ENCODE measurements at places on chromosomes 6 and 20.

DNA sequence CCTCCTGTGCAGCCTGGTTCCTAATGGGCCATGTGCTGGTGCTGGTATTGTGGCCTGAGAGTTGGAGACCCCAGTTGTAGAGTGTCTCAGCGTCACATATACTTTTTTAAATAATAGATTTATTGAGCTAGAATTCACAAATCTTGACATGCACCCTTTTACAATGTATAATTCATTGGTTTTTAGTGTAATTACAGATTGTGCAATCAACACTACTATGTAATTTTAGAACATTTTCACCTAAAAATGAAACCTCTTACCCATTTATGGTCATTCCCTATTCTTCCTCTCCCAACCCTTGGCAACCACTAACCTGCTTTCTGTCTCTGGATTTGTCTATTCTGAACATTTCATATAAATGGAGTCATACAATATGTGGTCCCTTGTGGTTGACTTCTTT lies 10.6 kb downstream of the PRIM2 start:
- DNase-seq, result no peak

DNA sequence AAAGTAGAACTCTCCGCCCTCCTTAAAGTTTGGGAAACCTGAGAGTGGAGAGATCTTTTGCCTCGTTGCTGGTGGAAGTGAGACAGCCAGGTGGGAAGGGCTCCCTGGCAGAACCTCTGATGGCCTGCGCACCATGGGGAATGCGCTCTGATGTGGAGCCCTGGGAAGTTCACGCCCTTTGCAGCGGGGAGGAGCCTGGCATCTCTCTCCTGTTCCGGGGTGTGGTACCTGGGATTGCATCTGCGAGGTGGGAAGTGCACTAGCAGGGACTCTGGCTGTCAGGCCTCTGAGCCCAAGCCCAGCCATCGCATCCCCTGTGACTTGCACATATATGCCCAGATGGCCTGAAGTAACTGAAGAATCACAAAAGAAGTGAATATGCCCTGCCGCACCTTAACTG lies 159.8 kb downstream of the AKAP7 start:
- no peak for DNase-seq

DNA sequence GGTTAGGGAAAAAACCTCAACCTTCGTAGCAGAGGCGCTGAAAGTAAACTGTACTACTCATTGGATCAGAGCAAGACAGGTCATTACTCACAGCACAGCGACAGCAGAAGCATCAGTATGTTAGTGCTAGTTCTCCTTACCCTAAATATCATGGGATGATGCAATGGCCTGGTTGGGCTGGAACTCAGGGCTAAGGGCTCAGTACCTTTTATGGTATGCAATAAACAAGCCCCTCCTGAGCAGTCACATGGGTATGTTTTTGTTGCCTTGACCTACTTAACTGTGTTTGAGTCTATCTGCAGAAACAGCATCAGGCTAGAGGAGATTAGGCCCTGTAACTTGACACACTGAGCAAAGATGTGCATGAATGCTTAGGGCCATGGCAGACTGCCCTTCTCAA lies 369.4 kb upstream of the IMPG1 start:
- no peak for DNase-seq

DNA sequence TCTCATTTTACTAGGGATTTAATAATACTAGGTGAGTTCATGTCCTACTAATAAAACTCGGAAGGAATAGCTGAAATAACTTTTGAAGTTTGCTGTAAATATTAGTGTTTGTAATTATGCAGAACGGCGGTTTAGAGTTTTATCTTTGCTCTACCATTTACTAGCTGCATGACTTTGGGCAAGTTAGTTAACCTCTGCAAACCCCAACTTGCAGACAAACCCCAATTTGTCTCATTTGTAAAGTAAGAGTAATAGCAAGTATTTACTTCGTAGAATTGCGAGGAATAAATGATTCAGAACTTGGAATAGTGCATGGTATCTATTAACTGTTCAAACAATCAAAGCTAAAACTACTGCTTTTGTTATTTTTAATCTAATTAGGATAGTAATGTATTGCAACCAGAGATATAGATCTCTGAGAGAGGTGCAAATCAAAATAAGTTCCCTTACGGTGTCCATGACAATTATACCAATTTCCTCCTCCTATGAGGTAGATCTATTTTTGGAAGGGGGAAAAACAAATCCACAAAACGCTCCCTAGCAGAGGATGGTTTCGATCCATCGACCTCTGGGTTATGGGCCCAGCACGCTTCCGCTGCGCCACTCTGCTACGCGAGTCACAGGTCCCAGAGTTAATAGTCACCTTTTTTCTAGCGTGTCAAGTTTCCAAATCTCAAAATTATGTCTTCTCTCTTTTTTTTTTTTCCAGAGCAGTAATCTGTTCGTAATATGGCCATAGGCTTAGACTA lies 35.1 kb upstream of the BTN3A2 start:
- DNase-seq, result peak; percentile 64

DNA sequence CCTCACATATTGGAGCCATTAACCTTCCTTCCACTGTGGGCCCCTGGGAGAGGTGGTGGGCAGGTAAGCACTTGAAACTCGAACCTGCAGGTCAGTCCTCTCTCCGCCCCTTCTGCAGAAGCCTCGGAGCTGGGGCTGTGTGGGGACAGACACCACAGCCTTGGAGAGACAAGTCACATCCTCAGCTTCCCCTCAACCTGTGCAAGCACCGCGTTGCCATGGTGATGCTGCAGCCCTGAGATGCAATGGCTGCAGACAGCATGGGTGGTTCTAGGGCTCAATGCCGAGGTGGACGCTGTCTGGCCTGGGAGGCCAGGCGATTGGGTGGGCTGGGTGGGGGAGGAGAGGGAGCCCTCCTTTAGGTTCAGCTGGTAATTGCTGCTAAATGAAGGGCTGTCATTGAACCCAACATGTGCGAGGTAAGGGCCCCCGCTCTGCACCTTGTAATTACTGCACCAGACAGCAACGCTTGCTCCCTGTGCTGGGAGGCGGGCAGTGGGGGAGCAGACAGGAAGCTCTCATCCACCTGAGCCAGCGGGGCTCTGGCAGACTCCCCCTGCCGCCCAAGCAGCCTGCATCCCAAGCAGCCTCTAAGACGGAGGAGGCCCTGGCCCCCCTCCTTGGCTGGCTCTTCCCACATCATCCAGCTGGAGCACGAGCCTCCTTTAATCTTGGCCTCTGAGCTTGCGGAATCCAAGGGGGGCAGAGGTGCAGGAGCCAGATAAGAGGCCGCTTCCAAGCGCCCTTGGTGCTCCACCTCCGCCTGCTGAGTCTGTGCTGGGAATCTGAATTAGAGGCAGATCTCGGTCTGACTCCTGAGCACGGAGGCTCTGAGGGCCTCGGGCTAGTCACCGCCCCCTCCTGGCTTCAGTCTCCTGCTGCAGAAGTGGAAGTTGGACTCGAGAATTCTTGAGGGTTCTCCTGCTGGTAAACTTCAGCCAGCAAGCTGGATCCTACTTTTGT lies 39.8 kb upstream of the CDH22 start:
- DNase-seq, result no peak

GRCh38 chr6:16854986-16855385 lies 93.7 kb upstream of the ATXN1 start:
- peak; percentile 24 for DNase-seq

- DNase-seq, result no peak
These were observed 405.7 kb upstream of the CITED2 start for GRCh38 chr6:139779988-139780774.

GRCh38 chr6:21084656-21085055 lies 508.9 kb upstream of the SOX4 start:
- DNase-seq, result no peak

- DNase-seq, result no peak
These were observed 13.5 kb downstream of the DYNLT1 start for GRCh38 chr6:158630938-158631616.

GRCh38 chr20:43914311-43915210 lies at the start of gene TOX2:
Gene TOX2, plus strand, starts transcription at chr20:43914852. Its CDS starts 40 bp downstream, at chr20:43914892.
- peak; percentile 30 for DNase-seq

DNA sequence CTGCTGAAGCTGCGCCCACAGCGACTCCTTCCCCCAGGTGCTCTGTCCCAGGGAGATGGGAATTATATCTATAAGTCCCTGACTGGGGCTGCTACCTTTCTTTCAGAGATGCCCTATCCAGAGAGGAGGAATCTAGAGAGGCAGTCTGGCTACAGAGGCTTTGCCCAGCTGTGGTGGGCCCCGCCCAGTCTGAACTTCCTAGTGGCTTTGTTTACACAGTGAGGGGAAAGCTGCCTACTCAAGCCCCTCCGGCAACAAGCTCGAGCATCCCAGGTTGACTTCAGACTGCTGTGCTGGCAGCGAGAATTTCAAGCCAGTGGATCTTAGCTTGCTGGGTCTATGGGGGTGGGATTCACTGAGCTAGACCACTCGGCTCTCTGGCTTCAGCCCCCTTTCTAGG lies 152.5 kb upstream of the MAP3K7 start:
- no peak for DNase-seq

- DNase-seq, result no peak
These were observed 801.9 kb downstream of the QKI start for GRCh38 chr6:164216368-164216767.

DNA sequence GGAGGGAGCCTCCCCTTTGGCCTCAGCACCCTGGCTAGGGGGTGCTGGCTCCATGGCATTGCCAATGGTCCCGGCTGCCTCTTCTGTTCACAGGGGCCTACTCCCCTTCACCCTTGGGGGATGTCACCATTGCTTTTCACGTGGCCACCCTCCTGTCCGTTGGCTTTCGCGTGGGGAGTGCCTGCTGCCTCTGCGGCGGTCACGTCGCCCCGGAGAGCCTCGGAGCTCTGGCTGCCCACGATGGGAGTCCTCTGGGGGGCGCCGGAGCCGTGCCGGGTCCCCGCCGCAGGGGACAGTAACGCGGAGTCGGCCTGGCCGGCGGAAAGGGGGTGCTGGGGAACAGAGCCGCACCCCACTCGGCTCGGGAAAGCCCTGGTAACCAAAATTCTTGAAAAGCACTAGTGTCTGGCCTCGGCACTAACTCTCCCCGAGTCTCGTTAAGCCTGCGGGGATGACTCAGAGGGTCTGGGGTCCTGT lies 661 bp upstream of the HEBP2 start:
- DNase-seq, result no peak

- no peak for DNase-seq
These were observed 7.5 kb upstream of the GLP1R start for GRCh38 chr6:39041072-39041471.

DNA sequence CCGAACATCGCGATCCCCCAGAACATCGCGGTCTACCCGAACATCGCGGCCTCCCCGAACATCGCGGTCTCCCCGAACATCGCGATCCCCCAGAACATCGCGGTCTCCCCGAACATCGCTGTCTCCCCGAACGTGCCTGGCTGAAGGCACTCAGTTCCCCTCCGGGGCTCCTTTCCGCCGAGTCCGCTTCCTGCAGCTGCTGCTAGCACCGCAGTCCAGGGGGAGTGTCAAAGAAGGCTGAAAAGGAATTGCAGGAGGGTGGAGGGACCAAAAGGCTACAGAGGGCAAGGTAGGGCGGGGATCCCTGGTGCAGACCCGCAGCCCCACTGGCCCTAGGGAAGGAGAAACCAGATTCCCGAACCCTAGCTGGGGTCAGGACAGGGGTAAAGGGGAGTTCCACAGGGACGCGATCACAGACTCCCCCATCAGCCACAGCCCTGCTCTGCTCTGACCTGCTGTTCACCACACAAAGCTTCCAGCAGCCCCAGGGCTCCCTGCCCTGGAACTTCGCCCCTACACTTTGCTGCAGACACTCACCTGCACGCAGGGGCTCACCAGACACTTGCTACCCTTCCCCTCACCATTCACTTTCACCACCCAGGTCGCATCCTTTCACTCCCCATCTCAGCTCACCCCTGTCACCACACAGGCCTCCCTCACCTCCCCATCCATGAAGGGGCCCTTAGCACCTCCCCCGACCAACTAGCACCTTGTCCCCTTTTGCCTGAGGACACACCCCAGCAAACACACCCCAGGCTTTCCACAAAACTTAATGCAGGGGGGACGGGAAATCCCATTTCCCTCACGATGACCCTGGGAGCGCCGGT lies 1.7 kb downstream of the ULBP1 start:
- no peak for DNase-seq

GRCh38 chr20:58712806-58713731 lies 20.5 kb downstream of the NPEPL1 start:
- no peak for DNase-seq

DNA sequence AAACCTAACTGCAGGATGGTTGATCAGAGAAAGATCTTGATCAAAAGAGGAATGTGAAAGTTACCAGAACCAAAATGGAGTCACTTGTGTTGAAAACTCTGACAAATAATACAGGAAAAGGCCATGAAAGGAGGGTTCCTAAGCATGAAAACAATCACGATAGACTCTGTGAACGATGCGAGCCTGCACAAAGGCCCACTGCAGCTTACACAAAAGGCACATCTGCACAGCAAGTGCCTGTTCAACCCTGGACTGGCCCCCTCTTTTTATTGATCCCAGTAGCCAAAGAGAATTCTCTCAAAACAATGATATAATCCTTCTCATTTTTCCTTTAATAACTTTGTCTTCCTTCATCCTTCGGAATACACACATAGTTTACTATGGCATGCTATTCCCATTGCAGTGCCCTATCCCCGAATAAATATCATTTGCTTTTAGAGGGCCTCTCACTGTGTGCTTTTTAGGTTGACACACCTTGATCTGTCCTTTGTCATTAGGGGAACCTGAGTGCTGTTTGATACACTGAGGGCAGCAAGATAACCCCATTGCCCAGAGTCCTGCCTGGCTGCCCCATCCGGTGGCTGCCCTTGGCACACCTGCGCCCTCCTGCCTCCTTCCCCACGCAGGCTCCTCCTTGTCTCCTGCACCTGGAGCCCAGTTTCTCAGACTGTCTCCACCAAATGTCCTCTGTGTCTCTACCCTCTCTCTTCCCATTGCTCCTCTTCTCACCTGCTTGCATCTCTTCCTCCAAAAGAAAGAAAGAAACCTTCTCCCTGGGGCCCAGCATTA lies 98.3 kb upstream of the FRMD1 start:
- no peak for DNase-seq

GRCh38 chr6:47792216-47792733 lies 10.4 kb downstream of the OPN5 start:
- no peak for DNase-seq

- DNase-seq, result no peak
These were observed 70.7 kb downstream of the ANKRD6 start for GRCh38 chr6:89503641-89504040.
